Activated effector memory CD4-positive, alpha-beta T cell treated with Interleukin-2 at 50 U/mL for 16 hours (primary cell): ENCODE measurements at places on chromosomes 7 and 10.

GRCh38 chr10:7945469-7946187 is 108.9 kb upstream of the GATA3 start:
- DNase-seq = no peak

GRCh38 chr7:81624650-81625631 is 144.9 kb downstream of the HGF start:
- DNase-seq = no peak

GRCh38 chr10:84683980-84684740 is 355.8 kb downstream of the CCSER2 start:
- no peak for DNase-seq

GRCh38 chr7:2799253-2799652 is 44.9 kb downstream of the GNA12 start:
- DNase-seq = no peak

GRCh38 chr7:46256870-46257661 is 336.0 kb upstream of the IGFBP3 start:
- no peak for DNase-seq

- no peak for DNase-seq
These were observed 2.6 kb downstream of the CDHR1 start for GRCh38 chr10:84196941-84197340.

GRCh38 chr7:108286290-108286904 is 156.2 kb upstream of the LAMB4 start:
- no peak for DNase-seq

DNA sequence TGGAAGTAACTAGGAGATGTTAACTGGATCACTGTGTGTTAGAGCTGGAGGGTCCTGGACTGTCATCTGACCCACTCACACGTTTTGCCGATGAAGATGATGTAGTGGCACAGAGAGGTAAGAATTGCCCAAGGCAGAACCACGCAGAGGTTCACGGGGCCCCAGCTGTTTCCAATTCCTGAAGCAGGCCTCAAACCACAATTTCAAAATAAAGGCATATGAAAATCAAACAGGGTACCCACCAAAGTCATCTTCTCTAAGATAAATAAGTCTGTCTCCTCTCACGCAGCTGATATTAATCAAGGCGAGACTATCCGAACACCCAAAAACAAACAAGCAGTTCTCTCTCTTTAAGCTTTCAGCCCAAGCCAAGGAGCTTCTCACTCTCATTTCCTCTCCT is 113.3 kb upstream of the JCAD start:
- DNase-seq = no peak

DNA sequence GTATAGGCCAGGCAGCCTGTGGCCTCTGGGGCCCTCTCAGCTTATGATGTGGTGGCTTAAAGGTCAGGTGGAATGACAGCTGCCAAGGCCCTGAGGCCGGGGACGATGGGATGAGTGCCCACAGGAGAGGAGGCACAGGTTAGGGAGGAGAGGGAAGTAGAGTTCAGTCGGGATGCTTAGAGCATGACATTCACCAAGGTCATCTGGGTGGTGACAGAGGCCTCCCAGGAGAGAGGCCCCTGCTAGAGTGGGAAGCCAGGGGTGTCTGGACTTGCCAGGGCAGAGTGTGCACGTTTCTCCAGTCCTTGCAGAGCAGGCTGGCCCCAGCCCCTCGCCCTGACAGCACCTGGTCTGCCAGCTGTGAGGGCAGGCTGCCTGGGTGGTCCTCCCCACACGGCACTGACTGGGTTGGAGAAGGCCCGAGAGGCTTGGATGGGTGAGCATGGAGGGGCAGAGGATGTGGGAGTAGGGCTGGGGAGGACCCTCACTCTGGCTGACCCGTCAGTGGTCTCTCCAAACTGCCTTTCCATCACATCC is 1.5 kb downstream of the CALHM1 start:
- DNase-seq = no peak
